ENCODE measurements at places on chromosomes 16 and 17.

DNA sequence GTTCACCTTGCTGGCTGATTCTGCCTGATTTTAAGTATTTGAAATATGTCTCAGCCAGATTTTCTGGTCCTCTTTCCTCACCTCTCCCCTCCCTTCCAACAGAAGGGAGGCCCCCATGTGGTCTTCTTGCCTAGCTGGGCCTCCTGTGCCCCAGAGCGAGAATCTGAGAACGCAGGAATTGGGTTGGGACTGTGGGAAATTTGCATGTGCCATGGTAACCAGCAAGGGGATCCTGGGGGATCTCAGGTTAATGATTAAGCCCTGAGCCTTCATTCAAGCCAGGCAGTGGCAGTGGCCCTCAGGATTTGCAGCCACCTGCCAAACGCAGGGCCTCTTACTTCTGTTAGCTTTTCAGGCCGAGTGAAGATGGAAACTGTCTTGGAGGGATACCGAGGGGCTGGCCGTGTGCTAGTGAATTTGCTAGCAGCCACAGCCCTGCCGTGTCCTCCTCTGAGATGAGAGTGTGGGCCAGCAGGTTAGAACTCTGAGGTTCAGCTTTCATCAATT is 40.2 kb downstream of the KSR1 start:
- DNase-seq, result no peak

DNA sequence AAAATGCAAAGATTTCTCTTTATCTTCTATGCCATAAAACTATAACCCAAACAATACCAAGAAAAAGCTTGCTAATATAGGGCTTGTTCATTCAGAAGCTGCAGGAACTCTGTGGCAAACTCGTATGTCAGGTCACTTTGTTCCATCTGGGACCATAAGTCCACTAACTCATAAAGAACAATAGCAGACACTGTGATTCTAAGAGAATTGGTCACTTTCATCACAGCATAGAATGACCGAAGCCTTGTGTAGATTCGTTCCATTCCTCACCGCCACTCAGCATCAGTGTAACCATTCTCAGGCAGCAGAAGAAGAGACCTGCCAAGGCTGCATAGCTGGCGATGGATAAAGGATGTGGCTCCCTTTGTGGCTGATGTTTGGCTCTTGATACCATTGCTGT is 30.3 kb upstream of the VAT1L start:
- no peak for DNase-seq

GRCh38 chr17:586920-587685 is 127.5 kb downstream of the VPS53 start:
- DNase-seq, result no peak

DNA sequence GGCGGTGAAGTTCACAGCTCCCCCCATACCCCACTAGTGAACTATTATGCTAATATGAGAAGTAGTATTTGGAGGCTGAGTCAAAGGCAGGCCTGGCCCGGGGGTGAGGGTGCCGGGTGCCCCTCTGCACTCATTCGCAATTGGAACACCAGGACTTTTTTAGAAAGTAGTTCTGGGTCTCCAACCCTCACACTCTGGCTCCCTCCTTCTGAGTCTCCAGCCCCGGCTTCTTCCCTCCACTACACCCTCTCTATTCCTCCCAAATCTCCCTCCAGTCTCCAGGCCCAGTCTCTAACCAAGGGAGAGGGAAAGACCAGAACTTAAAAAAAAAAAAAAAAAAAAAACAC is 11.3 kb upstream of the HOXB2 start:
- no peak for DNase-seq

DNA sequence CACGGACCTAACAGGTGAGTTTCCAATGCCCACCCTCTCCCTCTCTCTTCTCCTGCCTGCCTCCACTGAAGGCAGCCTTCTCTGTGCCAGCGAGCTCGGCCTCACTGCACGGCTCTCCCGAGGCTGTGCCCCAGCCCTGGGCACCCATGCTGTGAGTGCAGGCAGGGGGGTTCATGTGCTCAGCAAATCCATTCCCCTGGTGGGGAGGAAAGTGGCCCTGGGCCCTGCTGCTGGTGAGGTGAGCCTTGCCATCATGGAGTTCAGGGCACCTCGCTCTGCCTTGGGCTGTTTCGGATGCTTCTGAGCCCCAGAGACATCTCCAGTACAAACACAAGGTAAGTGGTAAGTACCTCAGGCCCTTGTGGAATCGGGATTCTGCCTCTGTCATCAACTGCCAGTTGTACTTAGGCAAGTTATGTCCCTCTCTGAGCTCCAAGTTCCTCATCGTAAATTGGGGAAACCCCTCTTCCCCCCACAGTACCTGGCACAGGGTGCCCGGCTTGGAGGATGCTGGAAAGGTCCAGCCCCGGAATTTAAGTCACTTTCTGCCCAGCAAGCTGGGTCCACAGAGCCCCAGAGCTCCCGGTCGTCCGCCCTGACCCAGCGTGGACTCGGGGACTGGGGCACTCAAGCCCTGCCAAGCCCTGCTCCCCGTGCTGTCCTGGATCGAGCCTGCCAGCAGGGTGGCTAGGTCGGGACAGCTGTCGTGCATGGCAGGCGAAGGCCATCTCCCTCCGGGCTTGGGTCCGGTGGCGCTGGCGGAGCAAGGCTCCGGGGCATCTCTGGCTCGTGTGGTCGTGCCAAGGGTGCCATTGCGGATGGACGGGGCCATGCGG is 684 bp upstream of the NUDT16L1 start:
- no peak for DNase-seq
